ENCODE measurements at places on chromosomes 12 and 14. TPM values are rescaled to one million over a fixed set of nuclear protein-coding genes. Genes with fewer than 3 reads are reported as not detected.
A peak's percentile ranks its signal among the peaks of the same experiment; 100 is the strongest.

C12orf54 gene
- total RNA-seq = 0.38 TPM

CIT gene
- total RNA-seq = 23.7 TPM

PYGL gene
- 21.6 TPM for total RNA-seq

FERMT2 gene
- 75.8 TPM for total RNA-seq

DNA sequence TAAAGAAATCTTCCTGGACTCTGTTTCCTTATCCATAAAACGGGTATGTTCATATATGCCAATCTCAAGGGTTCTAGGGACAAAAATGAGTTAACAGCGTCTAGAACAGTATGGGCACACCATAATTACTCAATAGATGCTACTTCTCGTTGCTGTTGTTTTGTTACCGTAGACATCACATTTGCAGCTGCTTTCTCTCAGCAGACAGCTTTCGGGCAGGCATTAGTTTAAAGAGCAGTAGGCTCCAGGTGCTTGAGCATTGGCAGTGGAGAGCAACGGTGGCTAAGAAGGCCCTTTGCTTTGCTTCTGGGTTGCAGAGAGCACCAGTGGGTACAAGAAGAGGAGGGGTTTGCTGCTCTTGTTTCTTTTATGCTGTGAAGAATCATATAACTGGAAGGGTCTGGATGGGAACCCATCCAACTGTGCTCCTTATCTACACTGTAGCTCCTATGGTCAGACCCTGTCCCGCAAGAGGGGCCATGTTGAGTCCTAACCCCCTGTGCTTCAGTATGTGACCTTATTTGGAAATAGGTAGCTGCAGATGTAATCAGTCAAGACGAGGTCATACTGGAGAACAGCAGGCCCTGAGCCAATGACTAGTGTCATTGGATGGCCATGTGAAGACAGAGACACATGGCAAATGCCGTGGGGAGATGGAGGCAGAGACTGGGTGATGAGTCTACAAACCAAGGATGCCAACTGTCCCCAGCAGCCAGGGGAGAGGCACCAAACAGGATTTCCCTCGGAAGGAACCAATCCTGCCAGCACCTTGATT is 120.0 kb downstream of the RBM19 start:
- DNase-seq = no peak

DNA sequence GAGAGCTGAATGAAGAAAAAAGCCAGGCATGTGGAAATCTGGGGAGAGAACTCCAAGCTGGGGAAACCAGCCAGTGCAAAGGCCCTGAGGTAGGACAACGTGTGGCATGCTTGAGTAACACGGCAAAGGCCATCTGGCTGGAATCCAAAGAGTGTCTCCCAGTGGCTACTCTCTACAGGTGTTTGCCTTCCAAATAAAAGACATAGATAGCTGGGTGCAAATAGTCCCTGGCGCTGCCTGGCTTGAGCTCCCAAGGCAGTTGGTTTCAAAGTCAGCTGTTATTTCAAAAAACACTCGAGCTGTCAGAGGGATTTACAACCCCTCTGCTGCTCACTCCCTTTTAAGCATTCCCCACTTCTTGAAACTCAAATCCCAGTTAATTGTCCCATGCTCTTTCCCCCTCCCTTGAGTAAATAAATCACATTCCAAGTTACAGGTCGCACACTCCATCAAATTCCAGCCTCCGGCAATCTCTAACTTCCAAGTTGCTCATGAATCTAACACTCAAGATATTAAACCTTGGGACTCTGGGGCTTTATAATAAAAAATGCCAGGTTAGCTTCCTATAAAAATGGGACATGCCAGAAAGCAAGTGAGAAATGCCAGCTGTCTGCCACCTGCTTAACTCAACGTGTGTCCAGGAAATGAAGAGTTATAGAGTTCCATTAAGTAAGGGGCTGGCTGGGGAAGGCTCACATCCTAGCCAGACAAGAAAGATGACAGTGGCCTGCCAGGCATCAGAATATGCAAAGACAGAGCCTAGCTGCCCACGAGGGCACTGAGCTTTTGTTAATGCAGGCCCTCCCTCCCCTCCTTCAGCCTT is 133.6 kb upstream of the NOS1 start:
- no peak for DNase-seq

DNA sequence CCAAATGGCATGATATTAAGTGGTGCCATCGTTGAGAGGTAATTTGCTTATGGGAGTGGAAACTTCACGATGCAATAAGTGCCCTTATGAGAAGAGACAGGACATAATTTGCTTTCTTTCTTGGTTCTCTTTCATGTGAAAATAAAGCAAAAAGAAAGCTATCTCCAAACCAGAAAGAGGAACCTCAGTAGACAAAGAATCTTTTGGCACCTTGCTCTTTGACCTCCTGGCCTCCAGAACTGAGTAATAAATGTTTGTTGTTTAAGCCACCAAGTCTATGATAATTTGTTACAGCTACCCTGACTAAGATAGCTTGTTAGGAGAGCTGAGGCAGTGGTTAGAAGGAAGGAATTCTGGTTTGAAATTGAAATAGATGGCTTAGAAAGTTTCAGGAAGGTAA is 39.6 kb downstream of the CCER1 start:
- no peak for DNase-seq

DNA sequence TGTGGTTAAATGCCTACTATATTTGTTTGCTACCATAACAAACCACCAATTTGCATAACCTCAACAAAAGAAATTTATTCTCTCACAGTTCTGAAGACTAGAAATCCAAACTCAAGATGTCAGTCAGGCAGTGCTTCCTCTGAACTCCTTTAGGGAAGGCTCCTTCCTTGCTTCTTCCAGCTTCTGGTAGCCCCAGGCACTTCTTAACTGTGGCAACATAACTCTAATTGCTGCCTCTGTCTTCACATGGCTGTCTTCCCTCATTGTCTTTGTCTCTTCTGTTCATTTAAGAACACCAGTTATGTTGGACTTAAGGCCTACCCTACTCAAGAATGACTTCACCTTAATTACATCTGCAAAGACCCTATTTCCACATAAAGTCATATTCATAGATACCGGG is 206.9 kb downstream of the SYT1 start:
- no peak for DNase-seq

GRCh38 chr12:80877721-80878265 is 59.9 kb downstream of the LIN7A start:
- no peak for DNase-seq

DNA sequence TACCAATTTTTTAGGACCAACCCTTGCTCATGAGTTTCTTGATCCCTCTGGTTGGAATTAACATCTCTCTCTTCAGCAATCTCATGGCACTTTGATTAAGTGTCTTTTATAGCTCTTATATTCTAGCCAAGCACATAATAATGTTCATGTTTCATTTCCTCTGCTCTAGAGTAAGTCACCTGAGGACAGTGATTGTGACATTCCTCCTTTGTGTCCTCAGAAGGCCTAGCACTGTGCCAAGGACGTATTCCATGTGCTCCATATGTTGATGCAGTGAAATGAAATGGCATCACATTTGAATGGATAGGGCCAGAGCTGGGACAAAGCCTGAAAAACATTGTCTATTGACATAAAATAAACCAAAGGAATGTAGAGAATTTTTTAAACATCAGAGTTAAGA is 322.8 kb upstream of the PRICKLE1 start:
- no peak for DNase-seq

GRCh38 chr14:77309131-77309530 is 11.6 kb downstream of the POMT2 start:
- no peak for DNase-seq

DNA sequence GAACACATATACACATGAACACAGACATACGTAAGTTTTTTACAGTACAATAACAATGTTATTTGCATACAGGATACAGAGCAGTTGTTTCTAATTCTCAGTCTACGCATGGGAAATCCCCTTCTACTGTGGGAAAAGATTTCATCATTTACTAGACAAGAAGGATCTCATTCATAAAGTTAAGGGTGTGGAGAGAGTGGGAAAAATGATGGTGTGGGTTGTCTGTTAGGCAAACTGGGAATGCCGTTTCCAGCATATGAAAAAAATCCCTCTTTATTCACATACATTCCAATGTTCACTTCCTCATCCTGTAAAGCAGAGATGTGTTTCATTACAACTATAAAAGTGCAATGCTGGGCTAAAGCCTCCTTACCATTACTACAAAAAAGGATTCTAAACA is 120.9 kb downstream of the SINHCAF start:
- no peak for DNase-seq

GRCh38 chr12:100986595-100987547 is 192.3 kb downstream of the ANO4 start:
- no peak for DNase-seq

DNA sequence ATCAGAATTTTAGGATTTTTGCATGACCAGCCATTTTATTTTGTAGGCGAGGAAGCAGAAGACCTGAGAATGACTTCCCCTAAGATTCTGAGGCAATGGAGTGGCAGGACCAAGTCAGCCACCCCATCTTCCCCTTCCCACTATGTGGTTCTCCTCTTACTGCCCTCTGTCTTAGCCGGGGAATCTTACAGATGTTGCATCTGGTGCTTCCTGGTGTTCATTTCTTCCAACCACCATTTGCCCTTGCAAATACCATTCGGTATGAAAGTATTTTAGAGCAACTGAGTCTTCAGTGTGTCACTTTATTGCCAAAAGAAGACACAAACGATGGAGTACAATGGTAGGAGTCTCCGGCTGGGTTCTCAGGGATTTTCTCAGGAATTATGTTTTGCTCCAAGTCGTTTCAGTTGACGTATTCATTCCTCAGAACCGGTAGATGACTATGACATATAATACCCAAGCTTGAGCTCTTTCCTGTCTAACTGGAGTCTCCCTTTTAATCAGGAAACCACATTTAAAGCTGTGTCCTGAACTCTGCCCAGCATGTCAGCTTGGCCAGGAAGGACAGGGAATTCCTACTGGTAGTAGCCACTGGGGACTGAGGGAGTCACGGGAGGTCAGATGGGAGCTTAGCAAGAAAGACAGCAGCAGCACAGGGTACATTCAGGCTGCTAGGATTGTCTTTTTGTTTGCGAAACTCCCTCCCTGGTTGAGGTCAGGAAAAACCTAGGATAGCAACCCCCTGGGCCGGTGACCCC is 87.0 kb downstream of the SAMD4A start:
- DNase-seq = no peak

DNA sequence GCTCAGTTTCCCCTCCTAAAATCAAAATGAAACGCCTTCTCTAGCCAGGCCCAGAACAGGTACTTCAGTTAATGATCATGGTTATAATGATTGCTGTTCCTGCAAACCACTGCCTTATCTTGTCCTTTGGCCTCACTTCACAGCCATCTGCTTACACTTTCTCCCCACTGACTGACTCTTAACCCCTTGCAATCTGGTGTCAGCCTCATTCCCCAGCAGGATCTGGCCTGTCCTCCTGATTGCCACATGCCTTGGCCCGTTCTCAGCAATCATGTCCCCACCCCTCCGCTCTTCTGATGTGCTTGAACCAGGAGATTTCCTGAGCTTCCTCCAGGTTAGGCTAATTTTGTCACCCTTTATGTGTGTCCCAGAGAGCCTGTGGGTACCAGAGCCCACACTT is 64.5 kb downstream of the KCNA1 start:
- DNase-seq = no peak

DNA sequence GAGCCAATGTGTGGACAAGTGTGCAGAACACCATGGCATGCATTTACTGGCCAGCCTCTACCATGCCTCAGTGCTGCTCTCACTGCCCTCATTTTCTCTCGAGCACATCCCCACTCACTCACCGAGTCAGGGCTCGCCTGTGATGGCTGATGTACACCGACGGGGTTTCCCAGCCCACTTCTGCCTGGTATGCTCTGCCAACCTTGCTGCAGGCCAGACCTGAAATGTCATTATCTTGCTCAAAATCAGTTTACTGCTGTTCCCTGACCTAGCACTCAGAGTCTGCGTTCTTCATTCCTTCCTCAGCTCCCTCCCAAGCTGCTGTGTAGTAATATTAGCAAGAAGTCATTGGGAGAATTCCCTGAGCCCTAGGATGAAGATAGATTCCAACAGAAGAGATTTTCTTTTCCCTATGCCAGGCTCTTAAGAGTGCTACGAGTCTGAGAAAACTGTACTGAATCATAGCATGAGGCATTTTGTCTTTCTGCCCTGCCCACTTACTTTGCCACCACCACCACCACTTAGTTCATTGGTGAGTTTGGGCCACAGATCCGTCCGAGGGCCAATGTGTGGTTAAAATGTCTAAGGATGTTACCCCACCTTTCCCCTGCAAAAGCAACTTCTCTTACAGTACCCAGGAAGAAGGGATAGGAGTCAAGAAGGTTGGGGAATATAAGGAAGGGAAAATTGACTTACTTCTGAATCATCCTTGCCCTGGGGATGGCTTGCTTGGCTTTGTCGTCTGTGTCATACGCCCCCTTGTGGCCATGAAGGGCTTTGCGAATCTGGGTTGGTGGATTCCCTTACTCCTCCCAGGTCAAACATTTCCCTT is 51.0 kb downstream of the BMAL2 start:
- peak; percentile 29 for DNase-seq

GRCh38 chr14:99619835-99620834 is 16.1 kb upstream of the CCDC85C start:
- DNase-seq = no peak

GRCh38 chr12:128056136-128056801 is 210.7 kb upstream of the TMEM132C start:
- no peak for DNase-seq

- no peak for DNase-seq
These were observed 88.3 kb downstream of the GTF2A1 start for GRCh38 chr14:81132468-81132867.

GRCh38 chr14:64062381-64063115 is 209.7 kb downstream of the SYNE2 start:
- no peak for DNase-seq

DNA sequence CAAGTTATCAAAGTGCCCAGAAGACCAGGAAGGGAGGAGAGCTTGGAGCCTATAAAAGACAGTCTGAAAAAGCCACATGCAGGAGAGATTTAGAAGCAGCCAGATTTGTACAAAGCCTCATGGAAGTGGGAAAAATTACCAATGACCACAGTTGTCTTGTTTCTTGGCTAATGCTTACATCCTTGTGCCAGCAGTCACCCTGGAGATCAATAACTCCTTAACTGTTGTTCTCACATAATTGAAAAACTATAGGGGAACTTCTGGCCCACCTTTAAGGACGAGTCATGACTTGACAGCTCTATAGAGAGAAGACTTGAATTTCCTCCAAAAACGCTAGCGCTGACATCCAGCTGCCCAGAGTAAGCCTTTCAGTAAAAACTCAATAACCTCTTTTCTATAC is 313.1 kb downstream of the GALC start:
- no peak for DNase-seq

DNA sequence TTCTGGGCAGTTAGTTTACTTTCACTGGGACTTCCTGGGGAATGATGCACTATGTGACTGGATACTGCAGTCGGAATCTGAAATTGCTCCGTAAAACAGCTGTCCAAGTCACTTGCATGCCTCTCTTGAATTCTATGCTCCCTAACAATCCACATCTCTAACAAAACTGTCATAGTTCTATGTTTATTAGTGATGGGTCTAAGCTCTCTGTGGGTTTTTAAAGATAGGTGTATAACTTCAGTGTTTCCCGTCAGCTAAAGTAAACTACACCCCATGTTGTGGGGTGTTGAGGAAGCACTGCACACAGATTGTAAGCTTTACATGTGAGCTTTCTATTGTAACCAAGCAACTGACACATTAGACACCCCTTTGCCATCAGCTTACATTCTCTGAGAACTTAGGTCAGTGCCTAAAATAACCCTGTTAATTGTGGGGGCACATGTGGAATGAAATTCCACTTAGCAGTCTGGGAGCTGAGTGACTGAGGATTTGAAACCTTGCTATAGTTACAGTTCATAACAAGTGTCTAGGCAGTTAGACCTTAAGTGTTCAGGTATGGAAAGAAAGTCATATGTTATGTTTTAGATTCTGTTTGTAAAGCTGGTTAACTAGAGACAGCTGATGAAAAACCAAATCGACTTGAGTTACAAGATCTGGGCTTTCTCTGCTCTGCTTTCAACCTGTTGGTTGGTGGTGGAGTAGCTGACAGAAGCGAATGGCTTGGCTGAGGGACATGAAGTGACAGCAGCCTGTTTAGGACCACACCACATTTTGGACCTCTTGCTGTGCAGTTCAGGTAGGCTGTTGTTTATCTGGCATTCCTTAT is 165.7 kb downstream of the AKAP6 start:
- DNase-seq = no peak
